ENCODE measurements at places on chromosomes 7 and 10.

GRCh38 chr7:83410989-83411591 is 237.8 kb downstream of the SEMA3E start:
- no peak for DNase-seq

GRCh38 chr10:43879742-43880141 is 231.1 kb upstream of the ZNF32 start:
- DNase-seq = no peak

GRCh38 chr10:28769091-28769604 is 91.8 kb downstream of the BAMBI start:
- no peak for DNase-seq

DNA sequence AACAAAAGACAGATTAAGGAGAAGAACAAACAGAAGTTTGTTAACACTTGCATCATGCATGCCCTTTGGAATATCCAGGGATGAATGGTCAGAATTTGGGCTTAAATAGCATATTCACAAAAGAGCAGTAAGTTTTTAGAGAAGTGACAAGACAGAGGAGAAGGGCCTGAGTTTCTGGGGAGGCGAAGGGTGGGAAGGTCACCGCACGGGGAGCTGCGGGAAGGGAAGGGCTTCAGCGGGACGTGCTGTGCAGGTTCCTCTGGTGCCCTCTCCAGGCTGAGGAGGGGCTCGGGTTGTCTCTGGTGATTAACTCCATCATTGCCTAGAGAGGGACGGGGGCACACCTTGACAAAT is 10.4 kb upstream of the ZNF22 start:
- DNase-seq = no peak

GRCh38 chr7:76356823-76357222 is 2.0 kb downstream of the YWHAG start:
- DNase-seq = no peak

DNA sequence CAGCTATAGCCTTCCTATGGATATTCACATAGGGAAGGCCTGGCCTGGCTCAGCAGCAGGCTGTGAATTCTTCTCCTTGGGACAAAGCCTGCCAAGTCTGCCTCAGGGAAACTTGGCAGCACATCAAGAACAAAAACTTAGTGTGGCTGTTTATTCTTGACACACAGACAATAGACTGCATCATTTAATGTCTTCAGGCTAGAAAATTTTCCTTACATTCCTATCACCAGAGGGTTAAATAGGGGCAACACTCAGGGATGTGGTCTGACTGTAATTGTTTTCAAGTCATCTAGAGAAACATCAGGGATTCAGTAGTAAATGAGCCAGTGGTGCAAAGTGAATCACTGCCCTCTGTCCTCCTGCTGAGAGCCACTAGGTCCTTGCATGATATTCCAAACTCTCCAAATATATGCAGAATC is 137.3 kb downstream of the SEMA3C start:
- no peak for DNase-seq

- DNase-seq = no peak
Measured at GRCh38 chr10:85602306-85602705, 764.3 kb downstream of the GRID1 start.

- no peak for DNase-seq
Measured at GRCh38 chr7:107918948-107919347, 28.0 kb downstream of the DLD start.

DNA sequence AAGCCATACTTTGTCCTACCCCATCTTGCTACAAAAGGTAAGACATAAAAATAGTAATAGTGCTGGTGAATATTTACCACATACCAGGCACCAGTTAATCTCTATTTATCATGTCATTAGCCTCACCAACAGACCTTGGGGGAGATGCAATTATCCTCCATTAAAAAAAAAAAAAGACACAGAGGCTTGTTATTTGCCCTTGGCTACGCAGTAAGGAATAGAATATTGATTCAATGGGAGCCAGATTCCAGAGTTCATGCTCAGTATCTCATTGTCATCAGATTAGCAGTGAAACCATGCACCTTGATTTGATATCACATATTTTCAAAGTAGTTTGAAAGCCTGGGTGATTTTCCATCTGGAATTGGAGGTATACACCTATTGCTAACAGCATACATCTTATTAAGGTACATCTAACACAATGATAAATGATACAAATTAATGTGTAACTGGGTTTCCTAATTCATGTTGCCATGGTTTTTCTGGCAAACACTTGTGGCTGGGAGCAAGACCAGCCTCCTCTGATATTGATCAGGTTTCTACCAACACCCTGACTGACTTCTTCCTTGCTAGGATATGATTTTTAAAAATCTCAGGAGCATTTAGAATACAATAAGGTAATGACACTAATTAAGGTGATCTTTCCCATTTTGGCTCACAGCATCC is 67.1 kb upstream of the PRR15 start:
- DNase-seq = no peak

DNA sequence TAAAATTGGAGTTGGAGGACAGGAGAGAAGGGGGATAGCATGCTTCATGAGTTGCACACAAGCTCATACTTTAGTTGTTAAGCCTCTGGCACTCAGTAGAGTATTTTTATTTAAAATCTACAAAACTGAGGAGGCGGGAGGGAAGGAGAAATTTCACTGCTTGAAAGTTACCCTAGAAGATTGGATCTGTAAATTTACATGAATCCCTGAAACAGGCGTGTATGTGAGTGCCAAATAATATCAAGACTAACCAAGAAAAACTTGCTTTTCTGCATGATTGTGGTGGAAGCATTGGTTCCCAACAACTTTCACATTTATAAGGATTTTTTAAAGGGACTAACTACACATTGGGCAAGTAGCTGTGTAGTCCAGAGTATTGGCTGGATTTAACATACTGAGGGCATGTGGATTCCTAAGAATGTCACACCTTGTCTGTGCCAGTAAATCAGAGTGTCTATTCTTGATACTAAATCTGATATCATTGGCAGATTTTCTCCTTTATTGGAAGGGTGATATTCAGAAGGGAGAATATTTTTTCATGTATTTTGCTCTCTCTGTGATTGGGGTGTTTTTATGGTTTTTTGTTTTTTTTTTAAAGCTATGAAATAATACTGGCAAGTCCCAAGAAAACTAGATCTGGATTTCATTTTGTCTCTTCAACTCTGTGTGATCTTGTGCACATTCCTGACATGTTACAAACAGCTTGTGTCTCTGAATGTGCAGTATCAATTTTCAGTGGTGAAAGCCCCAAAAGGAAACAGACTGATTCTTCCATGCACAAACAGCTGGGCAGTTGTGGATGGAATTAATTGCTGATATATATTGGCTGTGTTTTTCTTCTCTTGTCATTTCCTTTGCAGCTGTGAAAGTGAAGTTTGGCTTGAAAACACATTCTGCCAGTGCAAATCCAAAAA is 67.2 kb downstream of the ADD3 start:
- no peak for DNase-seq

GRCh38 chr7:90764848-90765570 is 168.9 kb downstream of the CDK14 start:
- DNase-seq = no peak

DNA sequence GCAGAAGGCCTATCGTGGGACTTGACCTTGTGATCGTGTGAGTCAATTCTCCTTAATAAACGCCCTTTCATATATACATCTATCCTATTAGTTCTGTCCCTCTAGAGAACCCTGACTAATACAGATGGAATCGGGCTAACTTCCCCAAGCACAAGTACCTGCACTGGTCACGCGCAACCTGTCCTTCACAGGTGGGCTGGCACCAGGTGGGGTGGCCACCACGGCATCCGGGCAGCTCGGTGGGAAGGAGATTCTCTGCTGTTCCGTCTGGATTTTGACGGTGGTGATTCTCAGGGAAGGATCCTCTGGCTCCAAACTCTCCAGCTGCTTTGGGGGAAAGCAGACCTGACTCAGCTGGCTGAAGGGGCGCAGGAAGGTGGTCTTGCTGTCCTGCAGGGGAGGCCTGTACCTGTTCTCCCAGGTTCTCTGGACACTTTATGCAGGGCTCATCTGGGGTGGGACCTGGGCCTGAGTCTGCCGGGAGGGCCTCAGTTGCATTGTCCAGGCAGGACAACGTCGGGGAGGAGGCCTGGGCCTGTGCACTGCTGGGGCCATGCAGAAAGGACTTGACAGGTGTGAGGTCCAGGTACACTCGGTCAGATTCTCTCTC is 61.1 kb downstream of the VWA2 start:
- no peak for DNase-seq

DNA sequence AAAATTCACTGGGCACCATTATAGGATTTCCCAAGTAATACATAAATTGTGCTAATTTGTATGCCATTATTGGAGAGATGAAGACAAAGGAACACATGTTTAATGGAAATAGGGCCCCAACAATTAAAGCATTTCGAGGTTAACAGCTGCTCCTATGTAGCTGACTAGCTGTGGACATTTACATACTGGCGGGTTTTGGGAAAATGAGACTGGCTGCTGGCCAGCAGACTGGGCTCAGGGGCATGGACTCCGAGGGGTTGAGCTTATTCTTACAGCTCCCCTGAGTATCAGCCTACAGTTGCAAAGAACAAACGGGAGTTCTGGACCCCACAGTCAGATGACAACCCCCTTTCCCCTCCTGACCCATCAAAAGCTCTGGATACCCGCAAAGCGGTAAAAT is 91.9 kb upstream of the MYO3A start:
- no peak for DNase-seq

DNA sequence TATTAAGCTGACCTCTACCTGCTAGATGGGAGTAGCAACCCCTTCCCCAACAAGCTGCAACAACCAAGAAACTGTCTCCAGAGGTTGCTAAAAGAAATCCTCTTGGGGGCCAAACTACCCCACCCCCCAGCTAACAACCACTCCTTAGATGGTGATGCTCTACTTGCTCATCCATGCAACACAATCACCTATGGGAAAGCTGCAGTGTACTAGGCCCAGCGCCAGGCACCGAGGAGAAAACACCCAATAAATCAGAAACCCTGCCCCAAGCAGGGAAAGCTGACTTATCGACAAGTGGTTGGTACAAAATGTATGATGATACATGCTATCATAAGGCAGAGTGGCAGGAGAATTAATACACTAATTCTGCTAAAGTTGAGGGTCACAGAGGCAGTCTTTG is 17.3 kb downstream of the SLC25A13 start:
- no peak for DNase-seq

GRCh38 chr7:8481752-8482446 is 48.5 kb downstream of the NXPH1 start:
- DNase-seq = no peak

DNA sequence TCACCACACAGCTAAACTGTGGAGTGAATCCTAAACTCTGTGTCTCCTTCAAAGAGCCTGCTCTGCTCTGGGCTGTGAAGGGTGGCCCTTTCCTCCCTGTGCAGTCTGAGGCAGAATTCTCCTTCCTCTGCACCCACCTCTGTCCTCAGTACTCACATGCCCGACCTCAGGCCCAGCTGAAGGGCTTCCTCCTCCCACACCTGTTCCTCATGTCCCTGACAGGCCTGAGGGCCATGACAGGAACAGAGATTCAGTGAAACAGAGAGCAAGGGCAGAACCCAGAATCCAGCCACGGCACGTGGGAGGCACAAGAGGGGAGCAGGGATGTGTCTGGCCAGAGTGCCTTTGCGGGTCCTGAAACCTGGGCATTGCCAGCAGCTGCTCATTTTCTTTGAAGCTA is 13.9 kb downstream of the CREB3L2 start:
- no peak for DNase-seq

- no peak for DNase-seq
Measured at GRCh38 chr10:53909791-53910190, 891.2 kb downstream of the PCDH15 start.

GRCh38 chr7:29190349-29191045 is 4.1 kb upstream of the CHN2 start:
- DNase-seq = no peak

GRCh38 chr10:65566906-65567305 is 1358.9 kb upstream of the LRRTM3 start:
- no peak for DNase-seq

DNA sequence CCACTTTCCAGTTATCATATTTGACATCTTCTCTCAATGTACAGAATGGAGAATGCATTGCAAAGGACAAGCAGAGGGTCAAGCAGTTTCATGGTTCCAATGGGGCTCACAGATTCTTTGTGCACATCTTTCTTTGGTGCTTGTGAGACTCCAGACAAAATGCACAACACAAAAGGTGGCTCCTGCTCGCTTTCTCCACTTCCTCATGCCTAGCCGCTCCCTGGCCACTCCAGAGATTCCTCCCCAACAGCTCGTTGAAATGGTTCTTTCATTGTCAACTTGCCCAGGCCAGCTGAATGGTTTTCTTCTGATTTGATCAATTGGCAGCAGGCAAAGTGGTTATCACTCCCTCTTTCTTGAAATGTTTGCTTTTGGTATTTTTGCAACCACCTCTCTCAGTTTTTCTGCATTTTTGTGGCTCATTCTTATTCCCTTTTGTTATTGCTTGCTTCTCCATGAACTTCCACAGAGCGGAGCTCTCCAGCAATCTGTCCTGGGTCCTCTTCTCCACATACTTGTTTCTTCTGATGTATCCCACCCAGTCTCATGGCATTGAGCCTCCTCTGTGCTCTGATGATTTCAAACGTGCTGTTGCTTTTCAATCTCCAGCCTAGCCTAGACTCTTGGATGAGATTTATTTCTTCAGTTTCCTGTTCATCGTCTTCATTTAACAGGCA is 507.8 kb upstream of the MKI67 start:
- no peak for DNase-seq

DNA sequence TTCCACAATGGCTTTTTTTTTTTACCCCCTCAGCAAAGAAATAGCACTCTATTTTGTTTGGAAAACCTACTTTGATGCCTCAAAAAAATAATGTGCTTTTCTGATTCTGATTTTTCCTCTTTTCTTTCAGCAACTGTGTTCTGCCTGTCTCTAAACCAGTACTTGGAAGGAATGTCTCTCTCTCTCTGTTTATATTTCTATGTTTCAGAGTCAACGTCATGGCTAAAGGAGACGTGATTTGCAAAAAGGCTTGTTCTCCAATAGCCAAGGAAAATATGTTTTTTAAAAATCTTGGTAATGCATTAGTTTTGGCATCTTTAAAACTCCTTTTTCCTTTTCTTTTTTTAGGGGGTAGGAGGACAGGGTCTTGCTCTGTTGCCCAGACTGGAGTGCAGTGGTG is 56.0 kb upstream of the SDK1 start:
- DNase-seq = no peak

DNA sequence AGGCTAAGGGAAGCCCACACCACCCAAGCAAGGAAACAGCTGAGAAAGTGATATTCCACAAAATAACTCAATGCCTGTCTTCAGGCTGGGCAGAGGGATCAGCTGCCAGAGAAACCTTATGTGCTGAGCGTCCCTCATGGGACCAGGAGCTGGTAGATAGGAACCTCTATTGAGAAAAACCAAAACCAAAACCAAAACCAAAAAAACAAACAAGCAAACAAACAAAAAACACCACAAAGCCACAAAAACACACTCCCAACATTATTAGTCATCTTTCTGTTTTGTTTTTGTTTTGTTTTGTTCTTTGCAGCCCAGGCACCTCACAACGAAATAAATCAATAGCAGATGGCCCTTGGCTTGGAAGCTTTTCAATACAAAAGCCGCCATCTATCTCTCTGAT is 760.8 kb upstream of the CELF2 start:
- DNase-seq = no peak

- DNase-seq = no peak
Measured at GRCh38 chr10:947051-947450, 15.5 kb upstream of the LARP4B start.

DNA sequence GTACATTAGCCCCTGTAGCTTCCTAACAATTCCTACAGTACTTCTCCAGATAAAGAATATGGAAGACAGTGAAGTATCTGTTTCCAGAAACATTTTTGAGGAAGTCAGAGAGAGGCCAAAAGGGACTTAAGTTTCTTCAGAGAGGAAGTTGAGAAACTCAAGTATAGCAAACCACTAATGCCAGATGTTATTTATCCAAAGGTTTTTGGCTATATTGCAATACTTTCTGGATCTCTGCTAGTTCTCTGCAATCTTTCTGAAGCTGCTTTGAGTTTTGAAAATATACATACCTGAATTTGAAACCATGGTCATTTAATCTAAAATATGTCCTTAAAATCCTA is 64.7 kb downstream of the BICC1 start:
- DNase-seq = no peak
